ENCODE measurements at places on chromosomes 2 and 18.

DNA sequence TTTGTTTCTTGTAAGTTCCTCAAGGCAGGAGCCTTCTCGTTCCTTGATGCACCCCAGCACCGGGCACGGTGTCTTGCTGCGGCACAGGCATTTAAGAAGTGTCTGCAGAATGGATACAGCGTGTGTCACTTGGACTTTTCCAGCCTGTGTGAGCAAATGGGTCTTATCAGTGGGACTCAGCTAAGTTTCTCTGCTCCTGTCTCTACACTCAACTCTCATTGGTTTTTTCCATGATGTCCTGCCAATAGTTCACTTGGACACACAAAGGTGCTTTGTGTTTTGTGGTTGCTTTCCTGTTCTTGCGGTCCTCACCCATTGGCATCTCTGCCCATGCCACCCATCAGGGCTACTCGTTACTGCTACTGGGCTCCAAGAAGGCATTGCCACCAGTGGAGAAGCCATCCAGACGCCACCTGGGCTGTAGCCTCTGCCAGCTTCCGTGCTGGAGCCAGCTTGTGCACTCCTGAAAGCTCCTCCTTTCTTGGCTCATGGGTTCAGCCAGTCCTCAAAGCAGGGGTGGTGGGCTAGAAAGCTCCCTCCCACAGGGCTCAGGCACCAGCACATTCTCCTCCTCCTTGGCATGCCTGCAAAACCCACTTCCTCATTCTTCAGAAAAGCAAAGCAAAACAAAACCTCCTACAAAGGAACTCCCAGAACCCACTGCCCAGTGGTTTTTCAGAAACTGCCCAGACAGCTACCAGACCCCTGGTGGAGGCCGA, 41.4 kb downstream of the IL1R2 start:
- peak; percentile 94 for DNase-seq

- no peak for DNase-seq
Measured at GRCh38 chr2:47095349-47096020, 59.6 kb downstream of the STPG4 start.

GRCh38 chr2:7693246-7694075, 776.2 kb downstream of the RNF144A start:
- DNase-seq, result no peak

GRCh38 chr2:180618570-180618969, 361.8 kb upstream of the UBE2E3 start:
- no peak for DNase-seq

- DNase-seq, result no peak
Measured at GRCh38 chr2:240994171-240994896, 4.1 kb upstream of the SNED1 start.

- DNase-seq, result no peak
Measured at GRCh38 chr2:206890926-206891325, 48.4 kb upstream of the CPO start.

GRCh38 chr2:177284531-177284930, 20.0 kb upstream of the NFE2L2 start:
- no peak for DNase-seq

DNA sequence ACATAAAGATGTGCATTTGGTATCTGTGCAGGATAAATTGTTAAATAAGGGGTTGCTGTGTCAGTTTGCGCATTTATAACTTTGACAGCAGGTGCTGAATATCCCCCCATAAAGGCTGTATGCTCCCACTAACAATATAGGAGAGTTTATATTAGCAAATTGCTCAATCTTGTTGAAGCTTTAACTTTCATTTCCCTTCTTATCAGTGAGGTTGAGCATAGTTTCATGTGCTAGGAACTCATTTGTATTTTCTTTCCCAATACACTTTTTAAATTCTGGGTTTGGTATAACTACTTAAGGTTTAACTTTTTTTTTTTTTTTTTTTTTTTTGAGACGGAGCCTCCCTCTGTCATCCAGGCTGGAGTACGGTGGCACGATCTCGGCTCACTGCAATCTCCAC, 89.0 kb downstream of the FAM117B start:
- peak; percentile 12 for DNase-seq

DNA sequence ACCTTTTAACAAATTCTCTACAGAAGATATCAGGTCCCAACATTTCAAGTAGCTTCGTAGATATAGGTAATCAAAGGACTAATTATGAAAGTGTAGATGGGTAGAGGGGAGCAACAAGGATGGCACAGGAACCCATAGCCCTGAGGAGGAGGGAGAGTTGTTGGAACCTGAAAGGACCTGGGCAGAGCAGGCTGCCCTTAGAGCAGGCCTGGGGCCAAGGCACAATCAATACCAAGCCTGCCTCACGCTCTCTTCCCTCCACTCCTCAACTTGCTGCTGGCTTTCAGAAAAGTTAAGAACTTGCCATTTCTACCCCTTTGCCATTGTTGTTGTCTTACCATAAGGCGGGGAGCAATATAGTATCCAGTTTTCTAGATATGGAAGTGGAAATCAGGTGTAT, 10.1 kb upstream of the NAT8 start:
- DNase-seq, result no peak

- DNase-seq, result no peak
Measured at GRCh38 chr2:169823996-169824372, 721 bp downstream of the METTL5 start.

DNA sequence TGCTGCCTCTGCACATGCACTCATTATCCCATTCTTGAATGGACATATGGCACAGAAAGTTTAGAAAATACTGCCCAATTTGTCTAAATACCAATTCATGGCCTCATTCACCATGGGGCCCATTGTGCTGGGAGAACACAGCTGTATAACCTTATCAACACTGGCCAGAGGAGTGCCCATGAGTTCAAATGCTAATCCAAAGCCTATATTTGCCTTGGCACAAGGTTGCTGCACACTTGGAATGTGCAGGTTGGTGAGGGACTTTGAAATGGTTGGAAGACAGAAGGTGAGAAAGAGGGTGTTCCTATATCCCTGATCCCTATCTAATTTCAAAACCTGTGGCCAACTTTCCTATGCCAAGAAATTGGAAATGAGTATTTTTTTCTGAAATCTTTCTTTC, 693.9 kb upstream of the ID2 start:
- no peak for DNase-seq

- no peak for DNase-seq
Measured at GRCh38 chr2:187338679-187339121, 109.4 kb downstream of the CALCRL start.

- DNase-seq, result no peak
Measured at GRCh38 chr2:13942111-13942510, 690.4 kb upstream of the LRATD1 start.

DNA sequence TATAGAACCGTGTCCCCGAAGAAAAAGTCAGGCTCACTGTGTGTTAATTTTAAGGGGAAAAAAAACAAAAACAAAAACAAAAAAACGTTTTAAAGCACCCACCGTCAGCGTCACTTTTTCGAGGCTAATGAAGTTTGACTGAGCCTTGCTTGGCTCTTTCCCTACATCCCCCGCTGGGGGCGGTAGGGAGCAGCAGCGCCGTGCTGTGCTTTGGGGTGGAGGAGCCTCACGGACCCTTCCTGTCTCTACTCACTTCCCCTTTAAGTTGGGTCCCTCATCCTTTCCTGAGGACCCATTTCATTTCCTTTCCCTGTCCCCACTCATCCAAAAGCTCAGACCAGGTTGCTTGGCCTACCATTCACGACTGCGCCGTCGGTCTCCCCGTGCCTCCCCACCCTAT, 82.8 kb upstream of the RPL31 start:
- DNase-seq, result peak; percentile 23

GRCh38 chr18:79727211-79727610, 47.6 kb downstream of the CTDP1 start:
- DNase-seq, result no peak

- no peak for DNase-seq
Measured at GRCh38 chr2:68250652-68251186, 1.6 kb downstream of the PPP3R1 start.

GRCh38 chr18:9697121-9697520, 11.0 kb upstream of the RAB31 start:
- DNase-seq, result no peak

- DNase-seq, result no peak
Measured at GRCh38 chr2:174157053-174157452, 91.3 kb downstream of the OLA1 start.

DNA sequence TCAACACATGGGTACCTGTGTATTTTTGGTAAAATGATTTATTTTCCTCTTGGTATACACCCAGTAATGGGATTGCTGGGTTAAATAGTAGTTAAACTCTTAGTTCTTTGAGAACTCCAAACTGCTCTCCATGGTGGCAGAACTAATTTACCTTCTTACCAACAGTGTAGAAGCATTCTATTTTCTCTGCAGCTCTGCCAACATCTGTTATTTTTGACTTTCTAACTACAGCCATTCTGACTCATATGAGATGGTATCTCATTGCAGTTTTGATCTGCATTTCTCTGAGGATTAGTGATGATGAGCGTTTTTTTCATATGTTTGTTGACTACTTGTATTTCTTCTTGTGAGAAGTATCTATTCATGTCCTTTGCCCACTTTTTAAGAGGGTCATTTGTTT, 180.6 kb downstream of the FSIP2 start:
- no peak for DNase-seq

DNA sequence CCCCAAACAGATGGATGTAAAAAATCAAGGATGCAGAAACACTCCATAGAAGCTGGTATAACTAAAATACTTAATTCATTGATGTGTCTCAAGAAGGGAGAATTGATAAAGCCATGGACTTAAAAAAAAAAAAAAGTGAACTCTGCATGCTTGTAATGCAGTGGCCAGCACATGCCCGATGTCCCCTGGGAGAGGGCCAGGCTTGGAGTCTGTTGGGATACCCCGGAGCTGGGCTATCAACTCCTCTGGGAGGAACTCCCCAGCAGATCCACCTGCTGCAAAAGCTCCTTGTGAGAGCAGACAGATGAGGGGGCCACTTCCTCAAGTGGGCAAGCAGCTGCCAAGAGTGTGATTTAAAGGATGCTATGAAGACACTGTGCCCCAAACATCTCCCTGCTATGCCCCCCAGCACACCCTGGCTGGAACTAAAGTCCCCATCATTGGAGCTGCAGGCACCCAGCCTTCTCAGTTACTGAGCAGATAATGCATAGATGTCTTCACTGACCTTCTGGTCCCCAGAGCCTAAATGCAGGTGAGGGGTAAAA, 311.5 kb upstream of the ID2 start:
- DNase-seq, result no peak

DNA sequence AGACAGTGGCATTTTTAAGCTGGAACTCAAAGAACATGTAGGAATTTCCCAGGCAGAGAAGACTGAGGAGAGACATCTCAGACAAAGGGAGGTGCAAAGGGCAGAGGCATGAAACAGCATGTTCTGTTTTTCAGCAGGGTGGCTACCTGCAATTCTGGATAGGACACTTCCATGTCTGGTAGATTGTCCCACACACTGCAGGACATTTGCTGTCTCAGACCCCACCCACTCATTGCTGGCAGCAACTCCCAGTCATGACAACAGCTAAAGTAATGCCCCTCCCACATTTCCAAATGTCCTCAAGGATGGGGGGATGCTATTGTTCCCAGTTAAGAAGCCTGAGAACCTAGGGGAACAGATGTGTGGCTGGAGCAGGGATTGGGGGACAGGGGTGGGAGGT, 40.8 kb downstream of the ANKRD44 start:
- DNase-seq, result peak; percentile 18
